ENCODE measurements at places on chromosomes 5 and 9.
A peak's percentile ranks its signal among the peaks of the same experiment; 100 is the strongest.

- peak; percentile 46 for DNase-seq
These were observed 43.3 kb downstream of the RAI14 start for GRCh38 chr5:34699155-34700077.

- peak; percentile 40 for DNase-seq
These were observed 286.7 kb downstream of the TLE4 start for GRCh38 chr9:79858508-79858907.

GRCh38 chr9:134617246-134617645 lies 24.4 kb upstream of the COL5A1 start:
- DNase-seq: peak; percentile 4

DNA sequence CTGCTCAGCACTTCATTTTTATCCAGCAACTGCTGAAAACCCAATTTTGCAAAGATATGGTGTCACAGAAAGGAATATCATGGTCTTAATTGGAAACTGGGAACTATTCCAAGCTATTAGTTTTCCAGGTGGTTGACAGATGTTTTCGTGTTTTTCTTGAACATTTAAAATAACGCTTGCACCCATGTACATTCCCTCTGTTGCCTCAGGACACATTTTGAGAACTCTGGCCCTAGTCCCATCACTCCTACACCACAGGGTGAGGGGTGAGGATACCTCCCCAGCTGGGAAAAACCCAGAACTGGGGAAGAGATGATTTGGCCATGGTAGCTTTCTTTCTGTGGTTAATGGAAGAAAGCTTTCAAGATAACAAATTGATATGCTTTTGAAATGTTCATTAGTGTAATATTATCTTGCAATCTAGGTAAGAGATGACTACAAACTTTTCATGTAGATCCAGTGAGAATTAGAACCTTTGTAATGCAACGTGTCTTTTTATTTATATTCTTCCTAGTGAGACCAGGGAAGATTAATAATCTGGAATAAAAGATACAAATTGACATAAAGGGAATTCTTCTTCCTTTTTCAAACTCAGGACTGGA lies 627.0 kb downstream of the RAB3C start:
- DNase-seq: no peak

DNA sequence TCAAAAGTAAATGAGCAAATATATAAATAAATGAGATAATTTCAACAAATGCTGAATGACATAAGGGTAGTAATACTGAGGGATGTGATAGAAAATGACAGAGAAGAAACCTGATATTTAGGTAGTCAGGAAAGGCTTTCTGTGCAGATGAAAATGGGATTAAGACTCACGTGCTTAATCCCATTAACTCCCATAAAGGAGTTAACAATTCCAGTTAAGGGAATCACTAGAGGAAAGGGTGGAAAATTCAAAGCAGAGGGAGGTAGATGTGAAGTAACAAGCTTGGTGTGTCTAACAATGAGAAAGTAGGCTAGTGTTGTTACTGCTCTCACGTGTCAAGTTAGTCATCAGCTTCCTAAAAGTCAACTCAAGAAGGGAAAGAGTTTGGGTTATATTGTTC lies 90.5 kb upstream of the TRIM32 start:
- no peak for DNase-seq
